Retinal pigment epithelial cell (primary cell): ENCODE measurements at places on chromosomes 11 and 22.

- DNase-seq, result no peak
Measured at GRCh38 chr22:19358195-19358594, 66.7 kb upstream of the CLTCL1 start.

- DNase-seq, result no peak
Measured at GRCh38 chr11:2760196-2760871, 60.5 kb upstream of the KCNQ1OT1 start.

DNA sequence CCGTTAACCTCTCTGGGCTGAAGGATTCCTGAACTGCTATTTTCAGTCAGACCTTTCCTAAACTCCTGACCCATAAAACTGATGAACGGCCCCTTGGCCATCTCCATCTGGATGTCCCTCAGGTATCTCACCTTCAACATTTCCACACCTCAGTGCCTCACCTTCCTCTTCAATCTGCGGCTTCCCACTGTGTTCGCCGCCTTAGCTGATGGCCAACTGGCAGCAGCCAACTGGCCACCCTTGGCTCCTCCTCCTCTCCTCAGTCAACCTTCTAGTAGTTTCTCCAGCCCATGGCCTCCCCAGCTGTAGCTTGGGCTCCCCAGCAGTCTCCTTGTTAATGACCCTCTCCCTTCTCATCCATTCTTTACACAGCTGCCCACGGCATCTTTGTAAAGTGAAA is 55.0 kb upstream of the PHOX2A start:
- DNase-seq, result no peak

DNA sequence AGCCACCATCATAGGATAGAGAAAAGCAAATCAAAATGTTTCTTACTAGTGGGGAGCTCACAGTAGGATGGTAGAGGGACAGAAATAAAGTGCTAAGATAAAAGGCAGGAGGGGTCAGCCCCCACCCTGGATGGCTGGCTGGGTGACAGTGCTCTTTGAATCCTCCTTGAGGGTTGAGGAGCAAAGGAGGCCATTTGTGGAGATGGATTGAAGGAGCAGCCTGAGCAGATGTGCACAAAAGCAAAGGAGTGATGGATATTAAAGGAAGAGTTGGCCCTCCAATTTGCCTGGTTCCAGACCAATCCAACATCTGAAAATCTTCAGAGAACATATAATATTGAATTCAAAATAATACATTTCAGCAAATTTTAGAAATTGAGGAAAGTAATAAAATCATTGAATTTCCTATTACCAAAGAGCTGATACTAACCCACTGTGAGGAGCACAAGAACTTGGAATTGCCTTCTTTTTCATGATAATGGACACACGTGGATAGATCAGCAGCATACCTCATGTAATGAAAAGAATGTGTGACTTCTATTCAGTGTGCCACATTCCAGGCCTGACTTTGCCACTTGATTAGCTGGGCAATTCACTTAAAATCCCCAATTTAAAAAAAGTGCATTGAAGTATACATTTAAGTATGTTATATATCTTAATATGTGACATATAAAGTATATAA is 287.0 kb downstream of the FAT3 start:
- no peak for DNase-seq

DNA sequence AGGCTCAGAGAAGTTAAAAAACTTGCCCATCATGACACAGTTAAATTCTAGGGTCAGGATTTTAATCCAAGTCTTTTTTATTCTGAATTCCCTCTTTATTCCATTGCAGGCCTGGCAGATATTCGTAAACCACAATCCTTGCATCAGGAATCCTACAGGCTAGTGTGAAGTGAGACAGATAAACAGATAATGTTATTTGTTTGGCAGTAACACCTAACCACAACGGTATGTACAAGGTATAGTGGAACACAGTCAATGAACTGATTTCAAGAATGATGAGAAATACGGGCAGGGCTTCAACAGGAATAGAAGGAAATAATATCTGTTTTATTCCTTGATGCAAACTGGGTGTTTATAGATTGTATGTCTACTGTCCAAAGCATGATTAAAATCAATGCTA is 32.0 kb upstream of the NARS2 start:
- DNase-seq, result no peak

GRCh38 chr22:30150212-30150611 is 69.9 kb downstream of the HORMAD2 start:
- DNase-seq, result no peak

DNA sequence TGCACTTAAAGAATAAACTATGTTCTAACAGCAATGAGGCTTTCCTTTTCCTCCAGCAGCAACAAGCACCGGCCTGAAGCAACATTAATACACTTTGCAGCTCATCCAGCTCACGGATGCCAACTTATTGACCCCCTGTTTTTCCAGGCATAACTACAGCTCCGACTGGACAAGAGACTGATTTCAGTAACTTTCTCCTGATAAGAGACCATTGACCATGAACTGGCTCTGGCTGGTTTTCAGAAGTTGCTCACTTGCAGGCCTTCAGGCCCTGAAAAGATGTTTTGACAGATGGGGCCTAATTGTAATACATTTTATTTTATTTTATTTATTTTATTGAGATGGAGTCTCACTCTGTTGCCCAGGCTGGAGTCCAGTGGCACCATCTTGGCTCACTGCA is 27.5 kb downstream of the GGT5 start:
- DNase-seq, result no peak

DNA sequence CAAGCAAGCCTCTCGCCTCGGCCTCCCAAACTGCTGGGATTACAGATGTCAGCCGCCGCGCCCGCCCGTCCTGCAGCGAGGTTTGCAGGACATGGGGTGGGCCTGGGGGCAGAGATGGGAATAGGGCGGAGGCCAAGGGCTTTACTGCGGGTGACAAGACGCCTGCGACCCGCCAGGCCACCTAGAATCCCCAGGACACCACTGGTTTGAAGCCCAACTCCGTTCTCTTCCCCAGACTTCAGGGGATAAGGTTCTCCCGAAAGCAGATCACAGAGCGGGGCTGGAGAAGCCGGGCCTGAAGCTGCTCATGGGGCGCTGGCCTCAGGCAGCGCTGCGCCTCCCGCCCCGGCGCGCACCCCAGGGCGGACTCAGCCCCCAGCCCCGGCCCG is 354 bp downstream of the POLR2L start:
- no peak for DNase-seq

GRCh38 chr11:1668911-1669473 is 28.0 kb upstream of the KRTAP5-6 start:
- no peak for DNase-seq

- no peak for DNase-seq
Measured at GRCh38 chr11:61357894-61358239, 3.8 kb downstream of the CYB561A3 start.

- no peak for DNase-seq
Measured at GRCh38 chr11:116736763-116737162, 36.0 kb downstream of the BUD13 start.
